Activated naive CD4-positive, alpha-beta T cell (primary cell): ENCODE measurements at places on chromosomes 13 and 19.

DNA sequence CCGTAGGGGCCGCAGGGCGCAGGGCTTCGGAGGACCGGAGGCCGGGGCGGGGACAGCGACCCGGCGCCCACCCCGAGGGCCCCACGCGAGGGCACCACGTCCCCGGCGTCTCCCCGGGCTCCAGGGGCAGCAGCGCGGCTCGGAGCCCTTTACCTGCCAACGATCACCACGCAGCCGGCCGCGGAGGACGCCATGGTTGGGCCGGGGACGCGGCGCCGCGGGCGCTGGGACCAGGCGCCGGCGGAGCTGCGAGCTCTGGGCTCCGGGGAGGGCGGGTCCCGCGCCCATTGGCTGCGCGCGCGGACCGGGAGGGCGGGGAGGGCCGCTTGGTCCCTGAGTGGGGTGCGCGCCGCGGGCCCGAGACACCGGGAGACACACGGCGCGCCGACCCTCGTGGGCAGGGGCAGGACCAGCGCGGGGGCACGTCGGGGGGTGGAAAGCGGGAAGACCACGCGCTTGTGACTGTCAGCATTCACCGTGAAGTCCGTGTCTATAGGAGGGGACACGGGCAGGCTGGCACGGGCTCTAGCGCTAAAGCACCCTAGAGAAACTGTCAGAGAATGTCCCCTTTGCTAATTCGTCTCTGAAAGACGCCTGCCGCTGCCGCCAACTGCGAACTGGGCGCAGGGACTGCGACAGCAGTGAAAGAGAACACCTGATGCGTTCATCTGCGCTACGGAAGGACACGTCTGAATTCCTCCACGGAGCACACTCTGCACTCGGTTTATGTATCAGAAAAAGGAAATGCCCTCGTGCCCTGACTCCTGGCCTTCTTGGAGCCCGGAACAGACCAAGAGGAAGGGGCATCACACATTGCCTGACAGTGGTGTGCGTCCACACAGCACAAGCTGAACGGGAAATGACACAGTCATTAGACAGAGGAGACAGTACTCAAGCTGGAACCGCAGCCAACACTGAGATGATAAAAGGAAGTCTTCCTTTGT is at the start of gene CRYL1:
Gene CRYL1, minus strand, starts transcription at position 257 of the 944 bp plus-strand sequence. Its CDS starts 63 bp downstream, at position 194.
- DNase-seq: peak; percentile 71

DNA sequence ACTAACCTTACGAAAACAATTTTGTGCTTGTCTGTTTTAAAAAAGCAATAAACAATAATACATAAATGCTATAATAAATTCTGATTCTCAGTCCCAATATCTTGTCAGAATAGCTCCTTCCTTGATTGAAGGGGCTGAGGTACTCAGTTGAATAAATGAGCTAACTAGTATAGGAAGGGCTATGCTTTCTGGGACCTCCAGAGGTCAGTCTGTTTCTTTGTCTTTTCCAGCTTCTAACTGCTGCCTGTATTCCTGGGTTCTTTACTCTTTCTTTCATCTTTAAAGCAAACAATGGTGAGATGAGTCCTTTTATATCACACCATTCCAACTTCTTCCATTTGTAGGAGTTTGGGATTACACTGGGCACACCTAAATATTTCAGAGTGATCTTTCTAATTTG is 1297.0 kb upstream of the ATXN8OS start:
- no peak for DNase-seq

GRCh38 chr13:35198613-35199200 is 256.6 kb downstream of the NBEA start:
- DNase-seq: no peak

GRCh38 chr13:66424422-66424821 is 805.7 kb downstream of the PCDH9 start:
- no peak for DNase-seq

- no peak for DNase-seq
These were observed 36.4 kb downstream of the ZNF582 start for GRCh38 chr19:56356944-56357343.

DNA sequence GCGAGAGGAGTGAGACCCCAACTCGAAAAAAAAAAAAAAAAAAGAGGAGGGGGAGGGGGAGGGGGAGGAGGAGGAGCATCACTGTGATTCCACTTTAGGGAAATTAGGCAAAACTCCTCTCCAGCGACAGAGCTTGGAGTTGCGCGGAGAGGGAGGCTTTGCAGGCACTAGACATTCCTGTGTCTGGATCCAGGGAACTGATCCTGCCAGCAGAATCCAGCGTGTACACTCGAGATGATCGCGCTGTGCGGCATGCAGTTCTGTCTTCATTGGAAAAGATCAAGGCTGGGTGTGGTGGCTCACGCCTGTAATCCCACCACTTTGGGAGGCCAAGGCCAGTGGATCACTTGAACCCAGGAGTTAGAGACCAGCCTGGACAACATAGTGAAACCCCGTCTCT is 29.6 kb upstream of the KLF2 start:
- DNase-seq: no peak

GRCh38 chr13:27964741-27965323 is 4.3 kb downstream of the CDX2 start:
- DNase-seq: no peak

DNA sequence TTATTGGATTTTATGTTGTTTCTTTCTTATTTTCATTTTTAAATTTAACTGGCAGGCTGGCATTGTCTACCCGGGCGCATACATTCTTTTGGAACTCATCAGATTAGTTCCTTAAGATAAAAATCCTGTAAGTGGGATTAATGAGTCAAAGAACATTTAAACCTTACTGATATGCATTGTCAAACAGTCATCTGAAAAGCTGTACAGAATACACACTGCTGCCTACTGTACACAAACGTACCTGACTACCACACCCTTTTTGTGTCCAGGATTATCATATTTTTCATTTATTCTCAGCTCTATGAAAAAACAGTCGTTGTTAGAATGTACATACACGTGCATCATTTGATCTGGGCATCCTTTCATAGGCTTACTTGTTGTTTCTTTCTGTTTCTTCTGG is 358.3 kb downstream of the EFNB2 start:
- no peak for DNase-seq

- no peak for DNase-seq
These were observed 1257.9 kb downstream of the PCDH17 start for GRCh38 chr13:58889474-58889873.

DNA sequence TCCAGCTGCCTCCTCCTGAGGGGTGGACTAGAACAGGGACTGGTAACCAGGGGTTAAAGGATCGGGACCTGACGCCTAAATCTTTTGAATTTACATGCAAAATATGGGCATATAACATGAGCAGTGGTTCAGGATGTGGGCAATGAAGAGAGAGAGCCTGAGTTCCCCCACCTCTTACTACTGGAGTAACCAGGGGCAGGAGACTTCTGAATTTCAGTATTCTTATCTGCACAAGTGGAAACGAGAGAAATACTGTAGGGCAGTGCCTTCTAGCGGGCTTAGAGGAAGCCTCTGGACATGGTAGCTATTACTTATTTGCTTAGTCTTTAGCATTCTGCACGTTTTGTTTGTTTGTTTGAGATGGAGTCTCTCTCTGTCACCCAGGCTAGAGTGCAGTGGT is 26.3 kb downstream of the BCAT2 start:
- DNase-seq: no peak

DNA sequence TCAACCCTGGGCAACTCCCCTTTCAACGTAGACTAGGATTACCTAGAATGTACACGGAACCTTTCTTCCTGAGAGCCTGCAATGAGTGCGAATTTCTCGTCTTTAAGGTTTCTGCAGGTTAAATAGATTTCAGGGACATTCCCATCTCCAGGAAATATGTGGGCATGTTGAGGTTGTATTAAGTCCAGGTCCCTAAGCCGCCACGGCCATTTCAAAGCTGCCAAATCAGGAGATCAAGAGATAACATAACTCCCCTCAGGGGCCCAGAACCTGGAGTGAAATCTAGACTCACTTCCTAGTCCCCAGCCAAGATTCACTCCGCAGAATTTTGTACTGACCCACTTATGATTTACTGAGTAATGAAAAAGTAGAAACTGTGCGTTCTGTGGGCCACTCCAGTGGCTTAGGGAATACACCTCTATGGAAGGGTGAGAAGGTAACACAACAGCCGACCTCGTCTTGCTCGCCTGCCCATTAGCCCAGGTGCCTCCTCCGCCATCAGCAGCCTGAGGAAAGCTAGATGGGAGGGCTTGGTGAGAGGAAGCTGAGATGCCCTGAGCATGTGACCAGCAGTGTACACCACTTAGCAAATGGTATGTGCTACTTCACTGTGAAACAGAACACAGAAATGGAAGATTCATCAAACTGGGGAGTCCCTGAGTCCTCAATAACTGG is 98.5 kb upstream of the SOX1 start:
- DNase-seq: no peak

DNA sequence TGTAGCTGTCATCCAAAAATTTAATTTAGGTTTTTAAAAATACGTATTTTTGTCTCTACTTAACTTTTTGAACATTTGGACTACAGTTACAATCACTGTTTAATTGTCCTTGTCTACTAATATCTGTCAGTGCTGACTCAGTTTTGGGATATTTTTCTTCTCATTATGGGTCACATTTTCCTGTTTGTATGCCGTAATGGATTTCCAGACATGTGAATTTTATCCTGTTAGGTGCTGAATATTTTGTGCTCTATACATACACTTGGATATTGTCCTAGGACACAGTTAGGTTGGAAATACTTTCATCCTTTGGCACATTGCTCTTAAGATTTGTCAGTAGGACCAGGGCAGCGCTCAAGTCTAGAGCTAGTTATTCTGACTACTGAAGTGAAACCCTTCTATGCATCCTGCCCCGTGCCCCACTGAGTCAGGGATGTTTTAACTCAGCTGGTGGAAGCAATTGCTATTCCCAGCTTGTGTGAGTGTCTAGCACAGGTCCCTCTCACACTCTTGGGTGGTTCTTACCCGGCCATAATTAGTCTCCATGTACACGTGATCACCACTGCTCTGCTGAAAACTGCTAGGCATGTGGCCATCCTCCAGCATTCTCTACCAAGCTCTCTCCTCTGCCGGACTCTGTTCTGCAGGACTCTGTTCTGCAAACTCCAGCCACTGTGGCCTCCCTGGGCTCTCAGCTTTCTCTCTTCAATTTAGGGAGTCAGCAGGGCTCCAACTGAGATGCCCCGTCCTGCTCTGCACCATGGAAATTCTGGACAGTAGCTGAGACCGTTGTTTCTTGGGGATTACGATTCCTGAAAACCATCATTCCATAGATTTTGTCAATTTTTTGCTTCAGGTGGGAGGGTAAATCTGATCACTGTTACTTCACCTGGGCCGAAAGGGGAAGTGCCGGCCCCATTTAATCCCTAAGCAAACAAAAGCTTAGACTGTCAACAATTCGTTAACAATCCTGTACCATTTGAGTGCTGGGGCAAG is 11.1 kb downstream of the PROZ start:
- DNase-seq: no peak

GRCh38 chr13:79121286-79121685 is 284.8 kb downstream of the RBM26 start:
- no peak for DNase-seq

GRCh38 chr13:53127373-53127772 is 98.8 kb downstream of the OLFM4 start:
- DNase-seq: no peak

DNA sequence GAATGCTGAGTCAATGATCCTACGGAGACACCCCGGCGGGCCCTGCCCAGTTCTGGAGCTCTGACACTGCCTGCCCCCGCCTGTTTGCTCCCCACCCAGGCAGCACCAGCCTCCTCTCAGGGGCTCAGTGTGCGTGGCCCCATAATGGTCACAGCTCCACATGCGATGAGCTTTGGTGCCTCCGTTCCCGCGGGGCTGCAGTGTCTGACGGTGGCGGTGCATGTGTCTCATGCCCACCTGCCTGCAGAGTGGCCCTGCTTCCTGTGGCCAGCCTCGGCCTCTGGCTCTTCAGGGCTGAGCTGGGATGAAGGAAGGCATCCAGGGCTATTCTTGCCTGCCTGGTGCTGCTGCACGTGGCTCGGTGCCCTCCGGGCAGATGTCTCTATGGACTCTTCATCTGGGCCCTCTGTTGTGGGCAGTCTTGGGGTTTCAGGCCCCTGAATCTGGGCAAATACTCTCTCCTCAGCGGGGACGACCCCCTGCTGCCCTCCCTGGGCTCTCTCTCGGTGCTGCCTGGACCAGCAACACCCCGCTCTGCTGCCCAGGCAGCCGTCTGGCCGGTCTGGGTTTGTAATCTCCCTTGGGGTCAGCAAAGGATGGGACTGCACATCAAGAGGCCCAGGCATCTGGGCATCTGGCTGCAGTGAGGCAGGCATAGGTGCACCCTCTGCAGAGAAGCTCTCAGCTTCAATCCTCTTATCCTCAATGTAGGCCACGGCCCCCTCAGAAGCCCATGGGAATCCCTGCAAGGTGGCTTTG is 19.3 kb upstream of the TMEM255B start:
- DNase-seq: no peak
